ENCODE measurements at places on chromosomes 2 and 18.

GRCh38 chr2:213766062-213766461 lies 481.8 kb downstream of the SPAG16 start:
- no peak for DNase-seq

DNA sequence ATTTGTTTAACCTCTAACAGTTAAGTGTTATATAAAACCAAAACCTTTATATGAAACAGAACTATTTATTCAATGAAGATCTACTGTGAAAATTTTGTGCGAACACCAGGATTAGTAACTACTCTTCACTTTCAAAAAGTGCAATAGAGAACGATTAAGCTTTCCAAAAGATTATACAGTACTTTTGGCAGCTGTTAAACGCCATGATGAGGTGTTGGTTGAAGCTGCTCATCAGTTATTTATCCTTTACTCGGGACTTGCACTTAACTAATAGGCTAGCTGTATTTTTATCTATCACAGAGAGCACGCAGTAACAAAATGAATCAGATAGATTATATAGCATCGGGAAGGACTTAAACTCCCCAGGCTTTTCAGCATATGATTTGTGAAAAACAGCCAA lies 113.6 kb downstream of the GCA start:
- DNase-seq, result no peak

- no peak for DNase-seq
These were observed 143.5 kb downstream of the ZEB2 start for GRCh38 chr2:144376460-144376859.

DNA sequence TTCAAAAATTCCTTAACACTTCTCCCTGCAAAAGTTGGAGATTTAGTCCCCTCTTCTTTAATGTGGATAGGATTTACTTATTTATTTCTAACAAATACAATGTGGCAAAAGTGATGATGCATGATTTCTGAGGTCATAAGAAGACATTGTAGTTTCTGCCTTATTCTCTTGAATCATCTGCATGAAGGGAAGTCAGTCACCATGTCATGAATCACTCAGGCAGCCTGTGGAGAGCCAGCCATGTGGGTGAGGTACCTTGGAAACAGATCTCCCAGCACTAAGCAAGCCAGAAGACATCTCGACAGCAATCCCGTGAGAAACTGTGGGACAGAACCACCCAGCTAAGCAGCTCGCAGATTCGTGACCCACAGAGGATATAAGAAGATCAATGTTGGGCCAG lies 2.7 kb upstream of the ZC3H8 start:
- no peak for DNase-seq

DNA sequence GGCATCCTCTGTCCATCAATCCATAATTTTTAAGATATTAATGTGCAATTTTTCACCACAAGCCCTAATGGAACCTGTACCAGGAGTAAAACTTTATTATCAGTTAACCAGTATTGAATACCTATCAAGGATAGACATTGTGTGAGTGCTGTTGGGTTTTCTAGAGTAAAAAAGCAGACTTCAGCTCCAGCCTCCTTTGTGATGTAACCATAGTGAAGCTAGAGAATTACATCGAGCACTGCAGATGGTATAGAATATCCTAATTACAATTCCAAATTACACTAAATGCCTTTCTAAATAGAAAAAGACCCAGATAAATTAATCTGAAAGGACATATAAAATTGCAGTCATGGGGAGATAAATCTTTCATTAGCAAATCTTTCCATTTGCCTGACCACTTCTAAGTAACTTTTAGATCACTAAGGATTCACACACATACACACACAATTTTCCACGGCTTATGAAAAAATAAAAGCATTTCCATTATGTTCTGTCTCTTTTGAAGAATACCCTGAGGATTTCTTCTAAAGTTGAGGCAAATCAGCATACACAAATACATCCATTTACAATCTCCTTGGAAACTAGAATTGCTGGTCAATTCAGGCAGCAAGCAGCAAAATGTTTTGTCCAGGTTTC lies 117.1 kb upstream of the TANK start:
- no peak for DNase-seq

- DNase-seq, result no peak
These were observed 546.2 kb upstream of the SETBP1 start for GRCh38 chr18:44134447-44134846.

DNA sequence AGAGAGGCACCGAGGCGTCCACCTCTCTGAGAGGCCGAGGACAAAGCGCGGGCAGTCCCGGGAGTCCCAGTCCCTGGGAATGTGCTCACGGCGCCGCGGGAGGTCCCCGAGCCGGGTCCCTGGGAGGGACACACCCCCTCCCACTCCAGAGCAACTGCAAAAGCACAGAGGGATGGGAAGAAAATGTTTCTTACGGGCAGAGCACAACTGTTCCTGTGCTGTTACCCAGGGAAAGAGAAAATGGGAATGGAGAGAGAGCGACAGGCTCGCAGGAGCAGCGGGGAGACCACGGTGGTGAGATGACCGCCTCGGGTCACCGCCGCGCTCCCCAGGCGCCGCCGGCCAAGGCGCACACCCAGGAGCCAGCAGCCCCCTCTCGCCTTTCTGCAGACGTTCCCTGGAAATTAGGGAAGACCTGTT lies 1.2 kb upstream of the BCL11A start:
- no peak for DNase-seq

DNA sequence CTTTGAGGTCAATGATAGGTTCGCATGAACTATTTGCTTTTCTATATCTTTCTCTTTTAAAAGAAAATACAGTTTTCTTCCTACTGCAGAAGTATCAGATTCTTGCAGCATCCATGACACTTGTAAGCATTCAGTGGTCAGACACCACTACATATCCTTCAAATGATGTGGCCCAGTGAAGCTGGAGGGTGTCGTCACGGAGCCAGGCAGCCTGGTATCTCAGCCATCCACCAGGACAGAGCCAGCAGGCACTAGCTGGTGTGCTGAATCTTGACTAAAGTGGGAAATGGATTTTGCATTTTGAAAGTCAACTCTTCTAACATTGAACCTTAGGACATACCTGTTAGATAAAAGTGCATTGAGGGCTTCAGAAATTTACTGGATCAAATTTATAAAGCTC lies 5.4 kb downstream of the KLHL14 start:
- no peak for DNase-seq

- no peak for DNase-seq
These were observed 2.3 kb upstream of the ARHGEF33 start for GRCh38 chr2:38887347-38887746.

DNA sequence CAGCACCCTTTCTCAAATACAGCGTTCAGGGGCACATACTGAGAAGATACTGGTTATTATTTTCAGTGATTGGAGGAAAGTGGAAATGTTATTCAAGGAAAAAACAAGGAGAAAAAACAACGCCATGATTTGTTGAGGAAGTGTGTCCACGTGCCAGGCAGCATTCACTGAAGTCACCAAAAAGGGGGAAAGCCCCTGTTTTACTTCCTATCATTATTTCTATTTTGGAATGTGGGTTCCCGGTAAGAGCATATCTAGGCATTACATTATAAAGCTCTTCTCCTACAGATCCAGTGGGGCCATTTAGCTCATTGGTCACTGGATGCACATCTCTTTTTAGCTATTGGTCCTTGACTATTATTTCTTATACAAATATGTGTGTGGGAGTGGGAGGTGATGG lies 518.7 kb downstream of the TXNL1 start:
- DNase-seq, result no peak

GRCh38 chr18:73768043-73768442 lies 379.6 kb downstream of the FBXO15 start:
- DNase-seq, result no peak

DNA sequence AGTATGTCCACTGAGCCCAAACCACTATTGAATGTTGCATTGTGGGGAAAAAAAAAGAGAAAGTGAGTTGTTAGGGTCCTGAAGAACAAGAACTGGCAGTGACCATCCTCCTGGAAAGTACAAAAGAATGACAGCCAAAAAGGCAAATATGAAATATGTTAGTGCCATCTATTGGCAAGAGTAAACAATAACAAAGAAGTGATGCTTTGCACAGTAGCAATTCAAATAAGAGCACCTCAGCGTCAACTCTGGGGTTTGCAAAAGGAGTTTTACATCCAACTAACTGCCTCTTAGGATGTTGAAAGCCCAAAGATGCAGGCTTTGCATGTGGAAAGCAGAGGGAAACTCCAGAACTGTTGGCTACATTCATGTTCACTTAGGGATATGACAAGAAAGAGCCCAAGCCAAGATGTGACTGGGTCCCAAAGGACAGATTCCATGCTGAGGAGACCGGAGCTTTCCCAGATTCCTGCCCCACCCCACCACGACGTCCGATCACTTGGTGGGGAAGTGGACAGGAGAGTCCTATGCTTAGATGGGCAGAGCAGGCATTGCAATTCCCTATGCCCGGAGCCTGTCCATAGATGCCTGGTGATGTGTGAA lies 15.6 kb downstream of the TRABD2A start:
- DNase-seq, result no peak

- DNase-seq, result no peak
These were observed 477 bp downstream of the ACVR1 start for GRCh38 chr2:157875641-157876065.

DNA sequence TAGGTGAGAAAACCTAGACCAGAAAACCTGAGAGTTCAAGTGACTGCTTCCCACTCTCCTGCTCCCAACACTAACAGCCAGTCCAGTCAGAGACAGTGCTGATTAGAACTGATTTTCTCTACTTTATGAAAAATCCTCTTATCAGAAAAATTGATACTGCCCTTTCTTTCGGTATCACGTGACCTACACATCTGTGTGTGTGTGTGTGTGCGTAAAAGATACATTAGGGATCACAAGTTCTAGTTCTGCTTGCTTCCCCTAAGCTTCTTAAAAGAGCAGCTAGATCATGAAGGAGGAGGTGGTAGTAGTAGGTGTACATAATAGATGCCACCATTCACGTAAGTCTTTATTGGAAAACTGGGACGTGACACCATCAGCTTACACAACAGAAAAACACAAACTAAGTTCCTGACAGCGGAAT lies 1.5 kb downstream of the ARL5A start:
- no peak for DNase-seq

DNA sequence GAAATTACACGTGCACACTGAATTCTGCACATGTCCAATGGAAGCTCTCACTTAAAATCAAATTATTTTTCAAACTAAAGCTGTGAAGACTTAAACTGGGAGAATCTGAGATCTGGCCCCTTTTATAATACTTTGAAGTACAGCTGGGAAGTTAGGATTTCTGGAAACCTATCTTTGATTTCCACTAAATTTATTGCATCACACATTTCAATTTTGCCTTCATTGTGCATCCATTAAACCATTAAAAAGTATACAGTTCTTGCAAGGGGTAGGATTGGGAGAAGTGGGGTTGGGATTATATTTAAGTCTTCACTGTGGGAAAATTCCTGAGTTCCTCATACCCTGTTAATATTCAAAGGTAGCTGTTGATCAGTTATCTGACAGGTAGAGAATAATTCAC lies 1229.6 kb upstream of the ZEB2 start:
- DNase-seq, result no peak

Measured in stimulated activated CD8-positive, alpha-beta memory T cell treated with anti-CD3 and anti-CD28 coated beads, Interleukin-4, amount 100 ng/mL, for 1 hour (primary cell).